ENCODE measurements at places on chromosomes 4 and X.

- no peak for DNase-seq
Measured at GRCh38 chrX:126820700-126821420, 1.3 kb downstream of the PRR32 start.

- DNase-seq: no peak
Measured at GRCh38 chrX:133375615-133376340, 39.5 kb downstream of the GPC4 start.

GRCh38 chr4:110139815-110140214 lies 58.6 kb downstream of the ELOVL6 start:
- no peak for DNase-seq

DNA sequence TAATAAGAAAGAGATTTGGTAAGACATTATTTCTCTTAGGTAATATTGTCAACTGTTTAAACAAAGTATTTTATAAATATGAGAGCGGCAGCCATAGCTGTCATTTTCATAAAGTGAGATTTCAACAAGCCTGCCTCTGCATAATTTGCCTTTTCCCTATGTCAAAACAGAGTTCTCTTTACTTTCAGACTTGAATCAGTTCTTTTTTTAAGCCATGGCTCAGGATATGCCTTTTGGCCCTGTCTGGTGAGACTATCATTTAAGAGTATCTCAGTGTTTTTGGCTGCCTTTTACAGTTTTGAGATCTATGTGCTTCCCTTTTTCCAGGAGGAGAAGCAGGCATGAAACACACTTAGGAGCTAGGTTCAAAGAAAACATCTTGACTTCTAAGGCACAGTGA lies 7.5 kb upstream of the GUCY1A1 start:
- no peak for DNase-seq

- no peak for DNase-seq
Measured at GRCh38 chrX:125532411-125533089, 212.9 kb downstream of the TEX13C start.

- DNase-seq: no peak
Measured at GRCh38 chr4:6971536-6972374, 62.1 kb downstream of the TBC1D14 start.

GRCh38 chrX:9906919-9907318 lies 60.2 kb upstream of the CLDN34 start:
- no peak for DNase-seq

- DNase-seq: no peak
Measured at GRCh38 chrX:139106069-139106468, 394.6 kb upstream of the FGF13 start.

- DNase-seq: no peak
Measured at GRCh38 chr4:113221990-113222389, 172.5 kb downstream of the ANK2 start.

GRCh38 chr4:109119852-109120251 lies 182.6 kb downstream of the COL25A1 start:
- DNase-seq: no peak

Data from dorsolateral prefrontal cortex (tissue), 122 donors.